ENCODE measurements at places on chromosomes 6 and 20. TPM values are rescaled to one million over a fixed set of nuclear protein-coding genes. Genes with fewer than 3 reads are reported as not detected.

Gene CAGE1
- 0.94 TPM for total RNA-seq

Gene OLIG3
- not detected for total RNA-seq

Gene DDX39B
- 183 TPM for total RNA-seq

Gene ADRM1
- 30.2 TPM for total RNA-seq

Gene SLC16A10
- total RNA-seq = 11.2 TPM

Gene NRM
- total RNA-seq = 4.5 TPM

Gene PTPRA
- total RNA-seq = 148 TPM

Gene TFAP2D
- total RNA-seq = not detected

Gene PSORS1C1
- total RNA-seq = not detected

Gene UBE2C
- 1.6 TPM for total RNA-seq

Gene DTNBP1
- total RNA-seq = 7.7 TPM

Gene SPTLC3
- total RNA-seq = 1.0 TPM

Gene PDYN
- 0.10 TPM for total RNA-seq

Gene MYL9
- 10.9 TPM for total RNA-seq

Gene LY6G6F
- total RNA-seq = 7.7 TPM

Gene FAM217A
- total RNA-seq = not detected

Gene HLA-F
- total RNA-seq = 633 TPM
